Aorta (tissue), 5 donors: ENCODE measurements at places on chromosomes 11 and 22. TPM values are rescaled to one million over a fixed set of nuclear protein-coding genes. Genes with fewer than 3 reads are reported as not detected.

Gene CREB3L1
- 18.4 TPM for total RNA-seq

Gene STK33
- 3.8 TPM for total RNA-seq

Gene IGF2
- 83.5 TPM for total RNA-seq

Gene NRXN2
- 21.6 TPM for total RNA-seq

DNA sequence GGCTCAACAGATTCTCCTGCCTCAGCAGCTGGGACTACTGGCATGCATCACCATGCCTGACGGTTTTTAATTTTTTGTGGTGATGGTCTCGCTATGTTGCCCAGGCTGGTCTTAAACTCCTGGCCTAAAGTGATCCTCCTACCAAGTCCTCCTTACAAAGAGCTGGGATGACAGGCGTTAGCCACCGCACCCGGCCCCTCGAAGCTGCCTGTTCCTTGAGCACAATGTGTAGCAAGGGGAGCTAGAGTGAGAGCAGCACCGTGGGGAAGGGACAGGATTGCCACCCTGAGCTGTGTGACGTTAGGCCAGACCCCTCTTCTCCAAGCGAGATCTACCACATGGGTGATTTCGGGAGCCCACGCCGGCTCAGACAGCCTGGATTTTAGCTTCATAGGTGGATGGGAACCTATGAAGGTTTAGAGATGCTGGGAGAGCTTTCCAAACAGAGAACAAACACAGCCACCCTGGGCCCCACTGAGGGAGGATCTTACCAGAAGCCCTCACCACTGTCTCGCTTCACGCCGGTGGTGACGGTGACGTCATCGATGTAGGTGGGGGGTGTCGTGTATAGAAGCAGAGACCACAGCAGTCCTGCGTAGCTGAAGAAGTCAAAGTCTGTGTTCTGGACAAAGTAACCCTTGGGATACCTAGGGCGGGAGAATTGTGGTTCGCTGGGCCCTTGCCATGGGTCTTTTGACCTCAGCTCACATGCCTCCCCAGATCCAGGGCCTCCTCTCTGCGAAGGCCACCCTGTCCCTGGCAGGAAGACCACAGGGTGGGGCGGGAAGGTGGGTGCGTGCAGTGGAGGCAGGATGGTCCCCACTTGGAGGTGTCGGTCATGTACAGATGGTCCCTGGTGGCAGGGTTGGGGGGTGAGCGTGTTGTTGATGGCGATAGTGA lies 23.1 kb downstream of the RGL4 start:
- H3K27me3 ChIP-seq, result no peaks in the 10 kb centered on the region
- H3K4me1 ChIP-seq, result no peaks in the 10 kb centered on the region
- no peaks in the 10 kb centered on the region for H3K36me3 ChIP-seq
- H3K4me3 ChIP-seq, result no peak overlapping the region
- no peak for DNase-seq
- no peak overlapping the region for H3K27ac ChIP-seq

DNA sequence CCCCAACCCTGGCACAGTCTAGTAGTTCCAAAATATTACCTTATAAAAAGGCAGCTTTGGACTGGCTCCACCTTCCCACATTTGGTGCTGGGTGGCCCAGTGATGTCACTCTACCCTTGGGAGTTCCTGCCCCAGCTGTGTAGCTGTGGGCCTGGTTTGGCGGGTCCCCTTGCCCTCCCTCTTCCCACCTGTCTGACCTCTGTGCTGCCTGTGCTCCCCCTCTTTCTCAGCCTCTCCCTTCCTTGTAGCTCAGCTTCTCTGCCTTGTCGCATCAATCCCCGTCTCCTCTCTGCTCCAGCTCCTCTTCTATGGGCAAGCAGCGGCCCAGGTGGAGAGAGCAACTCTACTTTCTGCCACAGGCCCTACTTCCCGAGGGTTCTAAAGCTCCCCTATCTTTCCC lies 54.6 kb downstream of the CHRDL2 start:
- H3K4me1 ChIP-seq, result no peaks in the 10 kb centered on the region
- DNase-seq, result no peak
- H3K36me3 ChIP-seq, result no peaks in the 10 kb centered on the region
- H3K27ac ChIP-seq, result no peak overlapping the region

- no peak for DNase-seq
- no peaks in the 10 kb centered on the region for H3K36me3 ChIP-seq
- no peaks in the 10 kb centered on the region for H3K27me3 ChIP-seq
- H3K4me1 ChIP-seq, result no peaks in the 10 kb centered on the region
- no peak overlapping the region for H3K27ac ChIP-seq
Measured at GRCh38 chr22:48640890-48641841, 1186.5 kb downstream of the BRD1 start.

GRCh38 chr11:63491240-63491587 lies 247 bp upstream of the PLAAT5 start:
- no peaks in the 10 kb centered on the region for H3K4me1 ChIP-seq
- H3K36me3 ChIP-seq, result no peaks in the 10 kb centered on the region
- no peak for DNase-seq
- no peaks in the 10 kb centered on the region for H3K27me3 ChIP-seq
